Tongue (tissue), 3 donors: ENCODE measurements at places on chromosomes 6 and 20. TPM values are rescaled to one million over a fixed set of nuclear protein-coding genes. Genes with fewer than 3 reads are reported as not detected.

GRCh38 chr6:40194447-40195170, 260.3 kb upstream of the MOCS1 start:
- no peak for DNase-seq

Gene TSBP1
- not detected for total RNA-seq

DNA sequence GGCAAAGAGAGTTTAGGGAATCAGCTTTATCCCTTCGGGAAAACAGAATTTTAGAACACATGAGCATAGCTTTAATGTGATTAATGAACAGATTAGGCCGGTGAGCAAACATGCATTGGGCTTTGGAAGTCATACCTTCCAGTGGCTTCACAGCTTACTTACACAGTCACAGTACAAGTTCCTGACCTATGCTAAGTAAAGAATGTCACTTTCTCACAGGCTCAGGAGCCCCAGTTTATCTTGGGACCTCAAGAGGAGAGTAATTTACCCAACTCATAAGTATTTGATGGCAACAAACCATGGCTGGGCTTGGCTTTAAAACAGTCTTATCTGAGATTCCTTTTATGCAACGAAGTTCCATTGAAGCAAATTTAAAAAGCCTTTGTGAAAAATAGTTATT, 195.9 kb downstream of the AKAP7 start:
- DNase-seq, result no peak

Gene TFAP2A
- total RNA-seq, result 6.7 TPM

- peak; percentile 79 for DNase-seq
Observed at GRCh38 chr6:366389-367297, 24.9 kb upstream of the IRF4 start.

- peak; percentile 20 for DNase-seq
Observed at GRCh38 chr6:78810146-78810545, 57.2 kb upstream of the IRAK1BP1 start.

- DNase-seq, result no peak
Observed at GRCh38 chr6:35596448-35597442, 84.0 kb upstream of the TULP1 start.

Gene BFSP1
- 1.6 TPM for total RNA-seq

DNA sequence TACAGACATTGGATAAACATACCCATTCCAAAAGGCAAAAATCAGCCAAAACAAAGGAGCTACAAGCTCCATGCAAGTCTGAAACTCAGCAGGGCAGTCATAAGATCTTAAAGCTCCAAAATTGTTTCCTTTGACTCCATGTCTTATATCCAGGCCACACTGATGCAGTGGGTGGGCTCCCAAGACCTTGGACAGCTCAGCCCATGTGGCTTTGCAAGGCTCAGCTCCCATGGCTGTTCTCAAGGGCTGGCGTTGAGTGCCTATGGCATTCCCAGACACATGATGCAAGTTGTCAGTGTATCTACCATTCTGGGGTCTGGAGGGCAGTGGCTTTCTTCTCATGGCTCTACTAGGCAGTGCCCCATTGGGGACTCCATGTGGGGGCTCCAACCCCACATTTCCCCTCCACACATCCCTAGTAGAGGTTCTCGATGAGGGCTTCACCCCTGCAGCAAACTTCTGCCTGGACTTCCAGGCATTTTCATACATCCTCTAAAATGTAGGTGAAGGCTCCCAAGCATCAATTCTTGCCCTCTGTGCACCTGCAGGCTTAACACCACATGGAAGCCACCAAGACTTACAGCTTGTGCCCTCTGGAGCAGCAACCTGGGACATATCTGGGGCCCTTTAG, 35.4 kb upstream of the SENP6 start:
- DNase-seq, result no peak

GRCh38 chr6:112620812-112621569, 273.9 kb downstream of the RFPL4B start:
- peak; percentile 54 for DNase-seq

DNA sequence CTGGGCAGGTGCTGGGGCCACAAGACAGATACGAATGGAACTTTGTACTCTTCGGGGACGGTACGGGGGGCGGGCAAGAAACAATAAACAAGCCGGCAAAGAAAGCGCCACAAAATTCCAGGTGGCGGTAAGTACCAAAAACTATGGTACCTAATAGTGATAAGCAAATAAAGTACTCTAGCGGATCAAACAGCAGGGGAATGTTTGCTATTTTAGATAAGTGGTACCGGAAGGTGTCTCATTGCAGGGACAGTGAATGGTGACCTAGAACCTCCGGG, 15.1 kb upstream of the RIPK1 start:
- DNase-seq, result no peak

Gene ABHD16B
- not detected for total RNA-seq

DNA sequence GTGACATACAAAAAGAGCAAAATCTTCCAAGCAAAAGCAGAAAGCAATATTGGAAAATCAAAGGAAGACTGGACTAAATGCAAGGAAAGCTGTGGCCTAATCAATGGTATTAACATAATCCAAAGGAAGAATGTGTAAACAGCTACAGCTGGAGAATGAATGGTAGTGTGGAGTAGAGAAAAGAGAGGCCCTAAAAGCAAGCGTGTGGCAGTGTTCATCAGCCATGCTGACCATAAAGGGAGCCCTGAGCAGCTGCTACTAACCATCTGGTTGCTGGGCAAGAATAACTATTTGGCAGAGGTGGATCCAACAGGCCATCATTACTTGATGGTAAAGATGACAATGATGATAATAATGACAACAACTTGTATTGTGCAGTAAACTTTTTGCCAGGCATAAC, 148.5 kb upstream of the BEND6 start:
- peak; percentile 49 for DNase-seq

- no peak for DNase-seq
Observed at GRCh38 chr20:21143194-21143890, 17.5 kb downstream of the KIZ start.

- no peak for DNase-seq
Observed at GRCh38 chr6:63174173-63174572, 37.1 kb upstream of the FKBP1C start.

Gene CLDN20
- total RNA-seq, result not detected

- peak; percentile 56 for DNase-seq
Observed at GRCh38 chr20:16215041-16215440, 358.2 kb downstream of the KIF16B start.

Gene SFTA2
- total RNA-seq, result not detected

- DNase-seq, result peak; percentile 13
Observed at GRCh38 chr6:89410788-89411144, 1.3 kb downstream of the RRAGD start.

DNA sequence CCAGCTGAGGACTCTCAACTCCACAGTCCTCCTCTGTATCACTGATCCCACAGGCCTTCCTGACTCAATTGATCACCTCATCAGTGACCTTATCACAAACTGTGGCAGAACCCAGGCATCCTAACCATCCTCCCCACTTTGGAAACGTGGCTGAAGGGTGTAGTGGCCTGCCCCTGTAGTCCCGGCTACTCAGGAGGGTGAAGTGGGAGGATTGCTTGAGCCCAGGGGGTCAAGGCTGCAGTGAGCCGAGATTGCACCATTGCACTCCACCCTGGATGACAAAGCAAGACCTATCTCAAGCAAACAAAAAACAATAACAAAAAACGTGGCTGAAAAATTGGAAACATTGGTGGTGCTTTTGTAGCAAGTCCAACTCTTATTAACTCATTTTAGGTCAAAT, 203.4 kb upstream of the ZNF217 start:
- DNase-seq, result no peak

DNA sequence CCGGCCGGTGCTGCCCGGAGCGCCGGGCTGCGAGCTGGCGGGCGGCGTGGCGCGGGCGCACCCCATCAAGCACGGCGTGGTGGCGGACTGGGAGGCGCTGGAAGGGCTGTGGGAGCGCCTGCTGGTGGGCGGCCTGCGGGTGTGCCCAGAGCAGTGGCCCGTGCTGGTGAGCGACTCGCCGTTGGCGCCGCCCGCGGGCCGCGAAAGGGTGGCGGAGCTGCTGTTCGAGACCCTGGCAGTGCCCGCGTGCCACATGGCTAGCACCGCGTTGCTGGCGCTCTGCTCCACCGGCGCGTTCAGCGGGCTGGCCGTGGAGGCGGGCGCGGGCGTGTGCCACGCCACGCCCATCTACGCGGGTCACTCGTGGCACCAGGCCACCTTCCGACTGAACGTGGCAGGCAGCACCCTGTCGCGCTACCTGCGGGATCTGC, 517 bp downstream of the ACTL10 start:
- DNase-seq, result no peak

GRCh38 chr6:22082218-22082617, 214.6 kb downstream of the PRL start:
- no peak for DNase-seq

DNA sequence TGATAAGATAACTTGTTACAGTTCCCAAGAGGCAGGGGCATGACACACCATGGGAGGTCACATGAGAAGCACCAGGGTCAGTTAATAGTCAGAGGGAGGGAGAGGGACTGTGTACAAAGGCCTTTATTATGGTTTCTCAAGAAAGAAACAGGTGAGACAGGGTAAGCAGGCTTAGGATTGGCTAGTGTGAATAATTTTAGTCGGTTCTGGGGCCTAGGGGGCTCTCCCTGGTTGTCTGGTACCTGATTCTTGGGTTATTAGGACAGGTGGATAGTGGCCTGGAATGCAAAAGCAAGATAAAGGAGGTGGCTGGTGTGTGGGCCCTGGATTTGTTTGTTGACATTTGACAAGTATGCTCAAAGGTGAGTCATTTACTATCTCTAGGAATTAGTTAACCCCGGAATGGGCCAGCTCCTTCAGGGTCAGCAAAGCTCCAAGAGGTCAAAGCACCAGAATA, 49.4 kb upstream of the MCUR1 start:
- no peak for DNase-seq

DNA sequence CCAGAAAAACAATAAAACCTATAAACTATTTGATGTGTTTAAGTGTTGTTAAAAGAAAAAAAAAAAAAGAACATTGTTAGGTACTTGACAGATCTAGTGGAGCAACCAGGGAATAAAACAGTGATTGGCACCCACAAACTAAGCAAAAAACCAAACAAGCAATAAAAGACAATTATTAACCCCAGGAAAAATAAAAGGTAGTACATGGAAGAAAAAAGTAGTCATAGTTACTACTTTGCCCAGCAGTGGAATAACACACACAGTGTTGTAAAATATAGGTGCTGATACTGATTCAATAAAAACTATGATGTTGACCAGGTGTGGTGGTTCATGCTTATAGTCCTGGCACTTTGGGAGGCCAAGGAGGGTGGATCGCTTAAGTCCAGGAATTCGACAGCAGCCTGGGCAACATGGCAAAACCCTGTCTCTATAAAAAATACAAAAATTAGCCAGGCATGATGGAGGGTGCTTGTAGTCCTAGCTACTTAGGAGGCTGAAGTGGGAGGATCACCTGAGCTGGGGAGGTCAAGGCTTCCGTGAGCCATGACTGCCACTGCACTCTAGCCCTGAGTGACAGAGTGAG, 43.9 kb downstream of the PIGU start:
- DNase-seq, result no peak

Gene RBBP9
- 11.7 TPM for total RNA-seq

- peak; percentile 94 for DNase-seq
Observed at GRCh38 chr6:145734486-145735355, 599 bp downstream of the EPM2A start.

Gene TNXB
- 214 TPM for total RNA-seq
